Activated CD4-positive, alpha-beta T cell treated with anti-CD3 and anti-CD28 coated beads, Interleukin-2, amount 10 ng/mL, durations not matched to agents 7 days and 5 days (primary cell): ENCODE measurements at places on chromosomes 12 and 14. TPM values are rescaled to one million over a fixed set of nuclear protein-coding genes. Genes with fewer than 3 reads are reported as not detected.

- H3K27ac ChIP-seq = no peak overlapping the region
- no peaks in the 10 kb centered on the region for H3K27me3 ChIP-seq
- H3K36me3 ChIP-seq = no peaks in the 10 kb centered on the region
- H3K4me3 ChIP-seq = no peak overlapping the region
- H3K4me1 ChIP-seq = no peaks in the 10 kb centered on the region
- no peak for DNase-seq
Observed at GRCh38 chr14:74308695-74309094, 6.0 kb upstream of the ABCD4 start.

GRCh38 chr12:91561301-91561957 lies 378.8 kb upstream of the DCN start:
- H3K4me3 ChIP-seq = no peak overlapping the region
- no peak for DNase-seq
- no peak overlapping the region for H3K27ac ChIP-seq
- peaks cover 11% of the 10 kb centered on the region for H3K36me3 ChIP-seq

GDF3 gene
- total RNA-seq = not detected

GRCh38 chr12:125185740-125186470 lies 120.7 kb downstream of the AACS start:
- peaks cover 6% of the 10 kb centered on the region for H3K4me1 ChIP-seq
- H3K4me3 ChIP-seq = peak within 1 kb of the TSS; percentile 22
- DNase-seq = peak; percentile 63
- H3K36me3 ChIP-seq = no peaks in the 10 kb centered on the region

DNA sequence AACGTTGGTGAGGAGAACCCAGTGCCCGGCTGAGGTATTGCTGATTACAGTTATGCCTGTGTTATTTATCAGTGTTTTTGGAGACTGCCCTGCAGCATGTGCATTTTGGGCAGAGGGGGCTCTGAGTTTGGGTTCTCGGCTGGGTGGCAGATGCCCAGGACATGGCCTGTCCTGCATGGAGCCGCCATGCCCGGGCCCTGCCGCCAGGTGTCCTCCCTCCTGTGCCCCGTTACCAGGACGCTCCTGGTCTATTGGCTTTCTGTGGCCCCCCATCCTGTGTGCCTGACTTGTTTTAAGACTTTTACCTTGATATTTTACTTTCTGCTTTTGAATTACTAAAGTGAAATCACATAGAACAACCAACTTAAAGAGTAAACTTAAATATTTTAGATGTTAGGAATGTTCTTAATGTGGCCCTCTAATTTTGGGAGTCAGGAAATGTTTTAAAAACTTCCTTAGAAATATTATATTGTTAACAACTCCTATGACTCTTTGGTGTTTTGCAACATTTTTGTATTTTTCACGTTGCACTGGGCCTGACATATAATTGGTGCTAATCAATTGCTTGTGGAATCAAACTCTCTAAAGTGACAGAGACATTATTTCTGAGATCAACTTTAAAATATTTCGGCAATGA lies 51.8 kb downstream of the PRIMA1 start:
- no peaks in the 10 kb centered on the region for H3K36me3 ChIP-seq
- H3K4me3 ChIP-seq = no peak overlapping the region
- H3K4me1 ChIP-seq = no peaks in the 10 kb centered on the region
- H3K27me3 ChIP-seq = peaks cover 1% of the 10 kb centered on the region
- H3K27ac ChIP-seq = no peak overlapping the region
